Urothelium cell line (cell line): ENCODE measurements at places on chromosomes 1 and 21.

DNA sequence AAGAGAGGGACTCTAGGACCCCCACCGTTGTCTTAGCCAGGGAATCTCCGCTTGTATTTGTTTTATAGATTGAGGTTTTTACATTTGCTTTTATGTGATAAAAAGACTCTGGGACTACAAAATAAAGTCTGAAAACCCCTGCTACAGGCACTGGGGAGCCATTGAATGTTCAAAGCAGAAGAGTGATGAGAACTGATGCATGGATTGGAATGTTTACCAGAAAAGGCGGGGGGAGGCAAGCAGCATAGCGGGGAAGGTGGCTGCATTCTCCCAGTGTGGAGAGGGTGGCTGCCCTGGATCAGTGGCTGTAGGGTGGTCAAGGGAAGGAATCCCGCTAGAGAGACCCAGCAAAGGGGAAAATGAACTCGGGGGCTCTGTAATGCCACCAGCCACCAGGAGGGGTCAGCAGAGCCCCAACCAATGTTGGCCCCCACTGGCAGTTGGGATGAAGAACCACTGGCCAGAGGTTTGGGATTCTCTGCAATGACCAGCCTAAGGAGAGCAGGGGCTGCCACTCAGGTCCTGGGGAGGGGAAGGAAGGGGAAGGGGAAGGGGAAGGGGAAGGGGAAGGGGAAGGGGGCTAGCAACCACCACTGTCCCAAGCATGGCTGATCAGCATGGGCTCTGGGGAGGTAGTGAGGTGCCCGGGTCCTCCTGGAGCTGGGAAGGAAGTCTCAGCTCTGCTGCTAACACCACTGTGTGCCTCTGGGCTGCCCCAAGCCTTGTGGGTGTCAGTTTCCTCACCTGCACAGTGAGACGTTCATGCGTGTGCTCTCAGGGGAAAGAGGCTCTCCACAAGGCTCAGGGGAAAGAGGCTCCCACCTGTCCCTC is 19.2 kb upstream of the PEF1 start:
- DNase-seq, result peak; percentile 77

- no peak for DNase-seq
Observed at GRCh38 chr1:74005533-74005932, 192.4 kb downstream of the LRRIQ3 start.

- DNase-seq, result no peak
Observed at GRCh38 chr1:240239309-240239708, 147.6 kb downstream of the FMN2 start.

DNA sequence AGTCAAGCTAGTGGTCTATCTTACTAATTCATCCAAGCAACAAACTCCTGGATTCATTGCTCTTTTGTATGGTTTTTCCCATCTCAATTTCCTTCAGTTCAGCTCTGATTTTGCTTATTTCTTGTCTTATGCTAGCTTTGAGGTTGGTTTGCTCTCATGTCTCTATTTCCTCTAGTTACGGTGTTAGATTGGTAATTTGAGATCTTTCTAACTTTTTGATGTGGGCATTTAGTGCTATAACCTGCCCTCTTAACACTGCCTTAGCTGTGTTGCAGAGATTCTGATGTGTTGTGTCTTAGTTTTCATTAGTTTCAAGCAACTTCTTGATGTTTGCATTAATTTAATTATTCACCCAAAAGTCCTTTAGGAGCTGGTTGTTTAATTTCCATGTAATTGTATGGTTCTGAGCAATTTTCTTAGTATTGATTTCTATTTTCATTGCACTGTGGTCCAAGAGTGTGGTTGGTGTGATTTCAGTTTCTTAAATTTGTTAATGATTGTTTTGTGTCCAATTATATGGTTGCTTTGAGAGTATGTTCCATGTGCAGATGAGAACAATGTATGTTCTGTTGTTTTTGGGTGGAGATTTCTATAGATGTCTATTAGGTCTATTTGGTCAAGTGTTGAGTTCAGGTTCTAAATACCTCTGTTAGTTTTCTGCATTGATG is 154.6 kb downstream of the PLPPR5 start:
- DNase-seq, result no peak

DNA sequence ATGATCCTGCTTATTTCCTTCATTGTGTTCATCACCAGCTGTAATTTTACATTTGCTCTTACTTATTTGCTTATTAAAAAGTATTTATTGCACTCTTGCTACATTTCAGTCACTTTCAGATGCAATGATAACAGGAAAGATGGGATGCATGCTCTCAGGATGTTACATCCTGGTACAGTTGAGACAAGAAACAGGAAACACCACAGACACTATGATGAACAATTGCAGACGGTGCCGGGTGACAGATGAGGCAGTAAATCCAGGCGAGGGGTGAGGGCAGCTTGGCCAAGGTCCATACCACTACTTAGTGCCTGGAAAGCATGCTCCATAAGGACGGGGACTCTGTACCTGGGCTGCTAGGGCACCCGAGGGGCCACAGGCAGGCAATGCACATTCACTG is 156.6 kb upstream of the RAB4A start:
- peak; percentile 69 for DNase-seq

DNA sequence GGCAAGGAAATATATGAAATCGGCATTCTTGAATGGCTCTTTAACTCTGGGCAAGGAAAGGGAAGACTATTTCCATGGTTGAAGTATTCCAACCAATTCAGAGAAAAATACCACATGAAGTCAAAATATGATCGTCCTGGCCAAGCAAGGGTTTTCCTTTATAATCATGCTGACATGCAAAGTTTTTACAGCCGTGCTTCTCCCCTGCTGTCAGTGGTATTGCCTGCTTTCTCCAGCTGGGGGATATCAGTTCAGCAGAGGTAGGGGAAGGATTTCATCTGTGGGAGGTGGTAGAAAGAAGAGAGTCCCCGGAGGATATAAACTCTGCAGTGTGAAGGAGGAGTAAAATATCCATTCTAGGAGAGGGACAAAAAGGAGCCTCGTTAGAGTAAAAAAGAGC is 322.8 kb downstream of the PAPPA2 start:
- no peak for DNase-seq

DNA sequence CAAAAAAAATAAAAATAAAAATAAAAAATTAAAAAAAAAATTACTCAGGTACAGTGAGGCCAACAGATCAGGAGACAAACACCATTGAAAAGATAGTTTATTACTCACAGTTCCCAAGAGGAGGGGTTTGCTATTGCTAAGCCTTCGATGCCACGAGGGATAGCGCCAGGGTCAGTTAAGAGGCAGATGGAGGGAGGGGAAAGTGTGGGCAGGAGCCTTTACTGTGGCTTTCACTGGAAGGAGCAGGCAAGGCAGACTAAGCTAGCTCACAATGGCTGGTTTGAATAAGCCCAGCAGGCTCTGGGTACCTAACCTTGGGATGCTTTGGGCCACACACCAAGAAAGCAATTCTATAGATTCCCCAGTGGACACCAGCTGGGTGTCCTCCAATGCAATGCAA is 12.7 kb upstream of the RNF187 start:
- no peak for DNase-seq

- DNase-seq, result no peak
Observed at GRCh38 chr1:209855006-209855405, 27.2 kb downstream of the UTP25 start.

DNA sequence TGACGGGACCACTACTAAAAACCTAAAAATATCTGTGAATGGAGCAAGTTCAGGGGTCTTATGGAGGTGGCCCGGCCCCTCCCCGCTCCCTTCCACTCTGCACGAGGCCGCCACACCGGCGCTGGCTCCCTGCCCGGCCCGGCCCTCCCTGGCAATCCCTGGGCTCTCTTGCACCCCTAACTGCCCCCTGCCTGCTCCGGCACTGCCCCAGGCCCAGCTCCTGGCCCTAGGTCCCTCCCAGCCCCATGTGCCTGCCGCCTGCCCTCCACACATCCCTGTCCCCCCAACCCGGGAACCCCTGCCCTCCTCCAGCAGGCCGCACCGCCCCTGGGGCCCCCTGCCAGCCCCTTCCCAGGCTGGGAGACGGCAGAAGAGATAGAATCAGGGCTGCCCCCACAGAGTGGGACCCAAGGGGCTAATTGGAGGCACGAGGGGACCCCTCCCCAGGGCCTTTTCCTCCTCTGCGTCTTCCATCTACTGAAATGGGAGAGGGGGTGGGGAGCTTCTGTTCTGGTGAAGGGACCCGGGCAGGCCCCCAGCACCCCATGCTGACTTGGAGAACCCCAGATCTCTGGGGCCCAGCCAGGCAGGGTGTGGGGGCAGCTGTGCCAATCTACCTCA is 9.3 kb upstream of the CTRC start:
- DNase-seq, result no peak

DNA sequence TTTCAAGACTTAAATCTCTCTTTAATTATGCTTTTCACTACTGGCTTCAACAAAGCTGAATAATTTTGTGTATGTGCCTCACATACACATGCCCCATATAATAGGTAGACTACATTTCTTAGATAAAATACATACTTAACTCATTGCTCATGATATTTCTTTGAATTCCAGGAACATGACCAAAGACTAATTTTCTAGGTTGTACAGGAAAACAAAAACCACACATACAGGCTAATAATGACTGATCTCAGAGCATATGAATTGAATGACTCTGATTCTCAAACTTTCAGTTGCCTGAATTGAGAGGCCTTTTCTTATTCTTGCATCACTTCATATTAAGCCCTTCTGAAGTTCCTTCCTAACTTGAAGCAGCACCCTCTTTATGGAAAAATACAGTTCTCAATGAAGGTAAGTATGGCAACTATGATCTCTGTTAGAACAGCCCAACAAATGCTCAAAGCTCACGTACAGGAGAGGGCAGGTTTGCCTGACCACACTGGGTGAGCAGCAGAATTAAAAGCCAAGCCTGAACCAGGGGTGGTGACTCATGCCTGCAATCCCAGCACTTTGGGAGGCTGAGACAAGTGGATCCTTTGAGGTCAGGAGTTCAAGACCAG is 22.6 kb upstream of the UAP1 start:
- DNase-seq, result peak; percentile 56

GRCh38 chr1:7574121-7575040 is 196.7 kb upstream of the VAMP3 start:
- DNase-seq, result no peak

GRCh38 chr1:82759035-82759434 is 958.3 kb downstream of the ADGRL2 start:
- DNase-seq, result no peak

DNA sequence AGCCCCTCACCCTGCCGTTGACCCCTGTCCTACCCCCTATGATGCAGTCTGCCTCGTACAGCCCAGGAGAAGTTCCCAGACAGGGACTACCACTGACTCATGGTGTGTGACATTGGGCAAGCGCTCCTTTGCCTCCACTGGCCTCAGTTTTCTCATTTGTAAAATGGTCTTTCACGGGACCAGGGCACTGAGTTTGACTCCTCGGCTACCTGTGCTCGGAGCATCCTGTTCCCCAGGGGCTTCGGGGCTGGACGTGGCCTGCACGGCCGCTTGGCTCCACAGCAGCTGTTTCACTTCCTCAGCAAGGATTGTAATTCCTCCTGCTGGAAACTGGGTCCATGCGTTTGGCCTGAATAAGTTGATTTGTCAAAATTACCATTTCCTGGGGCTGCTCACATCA is 277.3 kb downstream of the MATN1 start:
- no peak for DNase-seq

DNA sequence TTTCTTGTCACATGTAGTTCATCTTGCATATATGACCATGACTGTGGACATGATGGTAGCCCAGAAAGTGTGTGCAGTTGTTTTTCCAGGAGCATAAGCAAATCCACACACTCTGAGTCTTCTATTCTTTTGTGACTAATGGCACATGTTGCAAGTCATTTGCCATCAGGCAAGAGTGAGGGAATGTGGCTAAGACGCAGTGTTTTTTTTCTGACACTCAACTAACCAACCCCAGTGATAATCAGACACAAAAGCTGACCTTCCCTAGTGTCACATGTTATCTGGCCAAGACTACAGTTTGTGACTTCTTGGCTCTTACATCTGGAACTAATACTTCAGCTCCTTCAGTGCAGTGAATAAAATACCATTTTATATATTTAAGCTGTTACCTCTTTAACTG is 108.8 kb downstream of the ITSN1 start:
- no peak for DNase-seq

DNA sequence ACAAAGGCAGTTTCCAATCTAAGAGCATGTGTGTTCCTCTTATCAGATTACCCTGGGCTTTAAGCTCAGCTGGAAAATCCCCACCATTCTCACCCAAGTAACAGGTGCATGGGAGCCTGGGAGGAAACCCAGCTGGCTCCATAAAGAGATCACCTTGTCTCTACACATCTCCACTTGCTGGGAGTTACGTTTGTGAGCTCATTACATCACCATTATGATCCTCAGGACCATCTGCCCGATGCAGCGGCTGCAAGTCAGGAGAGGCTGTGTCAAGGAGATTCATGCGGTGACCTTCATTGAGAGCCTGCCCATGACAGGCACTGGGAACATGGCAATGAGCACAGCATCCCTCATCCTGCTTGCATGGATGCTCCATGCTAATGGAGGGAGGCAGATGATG is 618.0 kb downstream of the NPHP4 start:
- DNase-seq, result no peak

GRCh38 chr1:204971517-204972336 is 71.3 kb upstream of the CNTN2 start:
- peak; percentile 65 for DNase-seq

GRCh38 chr21:43972850-43973633 is 39.1 kb upstream of the TRAPPC10 start:
- DNase-seq, result no peak

- DNase-seq, result no peak
Observed at GRCh38 chr21:44757731-44758130, 43.9 kb downstream of the UBE2G2 start.

- no peak for DNase-seq
Observed at GRCh38 chr1:42926235-42926878, 32.3 kb downstream of the SLC2A1 start.

GRCh38 chr1:68202239-68202832 is 30.0 kb downstream of the WLS start:
- no peak for DNase-seq

GRCh38 chr1:87937831-87938395 is 609.2 kb downstream of the LMO4 start:
- no peak for DNase-seq

DNA sequence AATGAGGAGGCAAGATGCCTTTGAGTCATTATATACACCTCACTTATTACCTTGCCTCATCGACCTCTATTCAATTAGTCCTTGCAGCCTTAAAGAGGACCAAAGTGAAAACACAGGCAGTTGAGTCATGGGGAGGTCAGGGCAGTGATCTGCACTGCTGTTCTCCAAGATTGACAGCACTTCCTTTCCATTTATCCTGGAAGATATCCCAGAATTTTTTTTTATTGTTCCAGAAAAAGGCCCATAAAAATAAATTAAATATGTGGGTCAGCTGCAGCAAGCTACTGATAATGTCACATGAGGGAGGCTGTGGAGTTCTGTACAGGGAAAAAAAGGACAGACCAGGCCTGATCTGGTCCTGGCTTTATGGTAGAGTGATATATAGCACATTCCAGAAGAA is 33.2 kb upstream of the CDC42BPA start:
- DNase-seq, result no peak

DNA sequence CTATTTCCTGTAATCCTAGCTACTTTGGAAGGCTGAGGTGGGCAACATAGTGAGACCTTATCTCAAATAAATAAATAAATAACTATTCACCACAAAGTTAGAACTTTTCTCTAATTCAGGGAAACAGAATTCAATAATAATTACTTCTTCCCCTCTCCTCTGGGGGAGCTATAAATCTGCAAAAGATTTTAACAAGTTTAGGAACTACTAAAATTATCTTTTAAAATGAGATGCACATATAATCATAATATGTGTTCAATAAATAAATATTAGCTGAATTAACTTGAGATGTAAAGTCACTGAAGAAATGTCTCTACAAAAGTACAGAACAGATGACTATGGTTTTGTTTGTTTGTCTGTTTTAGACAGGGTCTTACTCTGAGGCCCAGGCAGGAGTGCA is 14.1 kb downstream of the WDR47 start:
- no peak for DNase-seq

GRCh38 chr1:112460615-112461014 is 48.1 kb upstream of the WNT2B start:
- no peak for DNase-seq
